PC-9 (cell line): ENCODE measurements at places on chromosomes 5 and 9. TPM values are rescaled to one million over a fixed set of nuclear protein-coding genes. Genes with fewer than 3 reads are reported as not detected.

- DNase-seq: no peak
Observed at GRCh38 chr5:177957241-177957640, 38.8 kb downstream of the PROP1 start.

GRCh38 chr5:153365547-153365946 lies 124.9 kb upstream of the GRIA1 start:
- DNase-seq: no peak

DNA sequence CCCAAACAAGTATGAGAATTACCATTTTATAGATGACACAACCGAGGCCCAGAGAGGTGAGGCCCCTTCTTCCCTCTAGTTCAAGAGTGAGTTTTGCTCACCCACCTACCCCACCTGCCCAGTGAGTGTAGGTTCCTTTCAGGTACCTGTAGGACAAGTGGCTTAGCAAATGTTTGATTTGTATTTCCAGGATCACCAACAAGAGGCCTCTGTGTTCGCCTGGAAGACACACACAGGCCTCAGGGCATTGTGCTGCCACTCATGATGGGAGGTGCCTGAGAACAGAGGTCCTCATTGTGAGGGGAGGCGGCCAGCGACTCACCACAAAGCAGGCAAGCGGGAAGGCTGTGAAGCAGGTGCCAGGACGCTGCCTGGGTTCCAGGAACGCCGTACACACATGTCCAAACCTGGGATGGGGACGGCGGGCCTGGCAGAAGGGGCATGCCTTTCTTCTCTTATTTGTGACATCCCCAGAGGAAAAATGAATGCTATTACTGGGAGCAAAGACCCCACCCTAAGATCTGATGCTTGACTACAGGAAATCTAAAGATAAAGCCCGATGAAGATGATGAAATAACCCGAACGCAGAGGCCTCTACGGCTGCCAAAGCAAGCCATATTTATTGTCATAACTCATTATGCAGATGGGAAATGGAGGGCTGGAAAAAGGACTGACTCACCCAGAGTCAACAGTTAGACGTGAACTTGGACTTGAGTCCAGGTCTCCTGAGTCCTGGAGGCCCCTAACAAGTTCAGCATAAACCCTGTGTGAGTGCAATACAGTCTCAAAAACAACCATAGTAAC lies 60.2 kb upstream of the SLC25A51 start:
- peak; percentile 60 for DNase-seq

DNA sequence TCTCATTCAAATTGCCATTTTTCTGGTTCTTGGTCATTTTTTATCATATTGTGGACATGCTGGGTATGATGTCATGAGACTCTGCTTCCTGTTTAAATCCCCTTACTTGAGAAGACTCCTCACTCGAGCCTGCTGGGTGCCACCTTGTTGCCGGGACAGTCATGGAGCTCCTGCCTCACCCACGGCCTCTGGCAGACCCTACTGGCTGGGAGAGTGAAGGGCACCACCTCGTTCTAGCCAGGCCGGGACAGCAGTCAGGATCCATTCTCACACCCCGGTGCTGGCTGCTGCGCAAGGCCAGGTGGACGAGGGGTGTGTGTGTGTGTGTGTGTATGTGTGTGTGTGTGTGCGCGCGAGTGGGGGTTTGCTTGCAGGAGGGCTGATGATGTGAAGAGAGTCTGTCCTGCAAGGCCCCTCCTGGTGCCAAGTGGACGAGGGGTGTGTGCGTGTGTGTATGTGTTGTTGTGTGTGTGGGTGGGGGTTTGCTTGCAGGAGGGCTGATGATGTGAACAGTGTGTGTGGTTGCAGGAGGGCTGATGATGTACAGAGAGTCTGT lies 4.4 kb downstream of the CEP72 start:
- no peak for DNase-seq

- no peak for DNase-seq
Observed at GRCh38 chr9:114330636-114331035, 967 bp downstream of the ORM2 start.

DNA sequence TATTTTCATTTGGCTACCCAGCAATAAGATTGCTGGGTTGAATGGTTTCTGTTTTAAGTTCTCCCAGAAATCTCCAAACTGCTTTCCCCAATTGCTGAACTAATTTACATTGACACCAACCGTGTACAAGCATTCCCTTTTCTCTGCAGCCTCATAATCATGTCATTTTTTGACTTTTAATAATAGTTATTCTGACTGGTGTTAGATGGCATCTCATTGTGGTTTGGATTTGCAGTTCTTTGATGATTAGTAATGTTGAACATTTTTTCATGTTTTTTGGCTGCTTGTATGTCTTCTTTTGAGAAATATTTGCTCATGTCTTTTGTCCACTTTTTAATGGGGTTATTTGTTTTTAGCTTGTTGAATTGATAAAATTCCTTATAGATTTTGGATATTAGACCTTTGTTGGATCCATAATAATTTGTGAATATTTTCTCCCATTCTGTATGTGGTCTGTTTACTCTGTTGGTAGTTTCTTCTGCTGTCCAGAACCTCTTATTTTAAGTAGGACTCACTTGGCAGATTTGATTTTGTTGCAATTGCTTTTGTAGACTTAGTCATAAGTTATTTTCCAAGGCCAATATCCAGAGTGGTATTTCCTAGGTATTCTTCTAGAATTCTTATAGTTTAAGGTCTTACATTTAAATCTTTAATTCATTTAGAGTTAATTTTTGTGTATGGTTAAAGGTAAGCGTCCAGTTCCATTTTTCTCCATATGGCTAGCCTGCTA lies 793.7 kb downstream of the BRINP1 start:
- no peak for DNase-seq

- no peak for DNase-seq
Observed at GRCh38 chr5:15571081-15571480, 71.1 kb downstream of the FBXL7 start.

DNA sequence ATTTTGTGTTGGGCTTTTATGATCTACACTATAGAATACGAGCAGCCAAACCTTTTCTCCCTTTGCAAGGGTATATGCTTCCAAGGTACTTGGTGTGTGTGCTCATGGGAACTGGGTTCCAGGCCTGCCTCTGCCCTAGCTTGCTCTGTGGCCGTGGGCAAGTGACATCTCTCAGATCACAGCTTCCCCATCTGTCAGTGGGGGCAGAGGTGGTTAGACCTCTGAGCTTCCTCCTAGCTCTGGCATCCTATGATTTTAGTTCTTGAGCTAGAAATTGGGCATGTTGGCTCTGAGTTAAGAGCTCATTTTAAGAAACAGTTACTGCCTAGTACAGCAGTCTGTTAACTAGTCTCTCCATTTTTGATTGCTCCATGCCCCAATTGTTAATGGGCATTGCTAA lies 12.5 kb upstream of the CCNJL start:
- no peak for DNase-seq

DNA sequence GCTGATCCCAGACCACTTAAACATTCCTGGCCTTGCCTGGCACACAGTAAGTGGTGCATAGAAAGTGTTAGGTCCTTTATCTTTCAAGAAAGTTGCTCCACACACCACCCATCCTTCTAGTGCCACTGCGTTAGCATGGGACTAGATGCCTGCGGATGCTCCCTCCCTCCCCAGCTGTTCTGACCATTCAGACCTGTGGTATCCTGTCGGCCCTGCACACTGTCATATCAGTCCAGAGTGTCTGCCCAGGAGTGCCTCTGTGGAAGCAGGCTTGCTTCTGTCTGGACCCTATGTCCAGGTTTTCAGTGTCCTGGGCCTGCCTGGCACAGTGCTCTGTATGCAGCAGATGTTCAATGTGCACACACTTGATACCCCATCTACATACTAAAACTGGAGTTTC lies 38.3 kb upstream of the SMU1 start:
- DNase-seq: no peak

GRCh38 chr5:42876375-42876844 lies 64.7 kb upstream of the SELENOP start:
- no peak for DNase-seq

GRCh38 chr5:166961028-166961427 lies 1330.4 kb upstream of the WWC1 start:
- no peak for DNase-seq

GRCh38 chr9:124222918-124223720 lies 34.6 kb upstream of the NEK6 start:
- DNase-seq: peak; percentile 81

DNA sequence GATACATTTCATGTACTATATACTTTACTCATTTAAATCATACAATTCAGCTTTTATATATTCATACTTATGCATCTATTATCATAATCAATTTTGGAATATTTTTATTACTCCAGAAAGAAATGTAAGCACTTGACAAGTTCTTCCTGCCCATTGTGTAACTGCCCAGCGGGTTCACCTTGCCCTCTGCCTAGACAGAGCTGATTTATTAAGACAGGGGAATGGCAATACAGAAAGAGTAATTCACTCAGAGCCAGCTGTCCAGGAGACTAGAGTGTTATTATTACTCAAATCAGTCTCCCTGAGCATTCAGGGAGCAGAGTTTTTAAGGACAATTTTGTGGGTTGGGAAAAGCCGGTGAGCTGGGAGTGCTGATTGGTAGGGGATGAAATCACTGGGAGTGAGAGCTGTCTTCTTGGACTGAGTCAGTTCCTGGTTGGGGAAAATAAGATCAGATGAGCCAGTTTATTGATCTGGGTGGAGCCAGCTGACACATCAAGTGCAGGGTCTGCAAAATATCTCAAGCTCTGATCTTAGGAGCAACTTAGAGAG lies 16.1 kb upstream of the SPIN1 start:
- DNase-seq: no peak

DNA sequence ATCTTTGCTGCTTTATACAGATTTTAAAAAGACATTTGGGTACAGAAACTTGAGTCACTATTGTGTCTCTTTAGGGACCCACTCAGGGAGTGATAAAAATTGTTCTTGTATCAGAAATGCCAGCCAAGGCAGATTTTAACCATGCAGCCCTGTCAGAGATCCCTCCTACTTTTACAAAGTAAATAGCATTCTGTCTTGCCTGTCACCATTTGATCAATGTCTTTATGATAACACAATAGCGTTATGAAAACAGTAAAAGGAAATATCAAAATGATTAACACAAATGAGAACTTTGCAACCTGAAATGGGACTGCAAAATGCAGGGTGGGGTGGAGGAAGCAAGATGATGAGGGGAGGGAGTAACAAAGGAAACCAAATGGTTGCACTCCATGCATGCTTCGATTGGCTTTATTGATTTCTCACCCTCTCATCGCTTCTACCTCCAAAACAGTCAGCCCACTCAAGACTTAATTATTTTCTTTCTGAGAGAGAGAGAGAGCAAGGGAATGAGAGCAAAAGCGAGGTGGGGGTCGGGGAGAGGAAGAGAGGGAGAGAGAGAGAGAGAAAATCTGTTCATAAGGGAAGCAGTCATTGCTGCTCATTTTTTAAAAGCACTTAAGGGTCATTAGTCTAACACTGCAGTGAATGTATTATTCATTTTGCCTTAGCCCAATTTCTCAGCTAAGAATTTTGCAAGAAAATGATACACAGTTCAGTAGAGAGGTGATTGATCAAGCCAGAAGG lies 576.5 kb downstream of the CSNK1G3 start:
- DNase-seq: no peak

- peak; percentile 38 for DNase-seq
Observed at GRCh38 chr9:33737811-33738606, 57.4 kb upstream of the PRSS3 start.

- DNase-seq: peak; percentile 63
Observed at GRCh38 chr9:129584136-129584535, 36.8 kb downstream of the C9orf50 start.

GRCh38 chr9:110897943-110898342 lies 140.3 kb downstream of the LPAR1 start:
- no peak for DNase-seq

GRCh38 chr5:55989860-55990259 lies 4.9 kb downstream of the IL6ST start:
- no peak for DNase-seq

DNA sequence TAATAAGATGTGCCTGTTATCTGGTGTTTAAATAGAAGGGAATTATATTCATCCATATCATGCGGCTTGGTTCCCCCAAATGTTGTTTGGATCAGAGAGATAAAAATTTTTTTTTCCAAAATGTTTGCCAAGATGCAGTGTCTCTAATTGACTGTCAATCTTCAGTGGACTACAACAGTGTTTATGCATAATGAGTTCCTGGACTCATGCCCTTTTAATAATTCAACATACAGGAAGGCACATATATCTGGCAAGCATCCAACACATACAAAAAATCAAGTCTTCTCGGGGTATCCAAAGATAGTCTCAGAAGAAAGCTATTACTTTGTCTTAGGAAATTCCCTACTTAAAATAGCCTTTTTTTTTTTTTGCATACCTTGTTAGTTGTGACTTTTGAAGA lies 1534.7 kb downstream of the EFNA5 start:
- DNase-seq: no peak

DNA sequence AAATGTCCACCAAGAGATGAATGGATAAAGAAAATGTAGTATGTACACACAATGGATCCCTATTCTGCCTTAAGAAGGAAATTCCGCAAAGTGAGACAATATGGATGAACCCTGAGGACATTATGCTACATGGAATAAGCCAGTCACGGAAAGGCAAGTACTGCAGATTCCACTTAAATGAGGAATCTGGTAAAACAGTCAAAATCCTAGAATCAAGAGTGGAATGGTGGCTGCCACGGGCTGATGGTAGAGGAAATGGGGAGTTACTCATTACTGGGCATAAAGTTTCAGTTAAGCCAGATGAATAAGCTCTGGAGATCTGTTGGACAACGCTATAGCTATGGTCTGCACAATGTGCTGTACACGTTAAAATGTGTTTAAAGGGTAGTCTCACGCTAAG lies 47.2 kb downstream of the STK10 start:
- no peak for DNase-seq

GRCh38 chr5:167888393-167888792 lies 403.1 kb upstream of the WWC1 start:
- DNase-seq: no peak

DNA sequence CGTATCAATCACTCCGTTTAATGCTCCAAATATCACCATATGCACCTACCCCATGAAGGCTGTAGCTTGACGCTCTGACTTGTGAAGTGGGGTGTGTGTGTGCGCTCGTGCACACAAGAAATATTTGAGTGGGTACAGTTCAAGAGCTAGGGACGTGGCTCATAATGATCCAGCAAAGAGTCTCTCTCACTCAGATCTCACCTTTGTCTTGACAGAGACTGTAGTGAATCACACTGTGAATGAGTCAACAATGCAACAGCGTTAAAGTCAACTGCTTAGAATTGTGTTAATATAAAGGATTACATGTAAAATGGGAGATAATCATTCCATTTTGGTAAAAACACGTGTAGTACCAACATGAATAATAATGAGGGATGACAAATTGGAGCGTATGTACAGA lies 119.4 kb downstream of the MED27 start:
- no peak for DNase-seq

DNA sequence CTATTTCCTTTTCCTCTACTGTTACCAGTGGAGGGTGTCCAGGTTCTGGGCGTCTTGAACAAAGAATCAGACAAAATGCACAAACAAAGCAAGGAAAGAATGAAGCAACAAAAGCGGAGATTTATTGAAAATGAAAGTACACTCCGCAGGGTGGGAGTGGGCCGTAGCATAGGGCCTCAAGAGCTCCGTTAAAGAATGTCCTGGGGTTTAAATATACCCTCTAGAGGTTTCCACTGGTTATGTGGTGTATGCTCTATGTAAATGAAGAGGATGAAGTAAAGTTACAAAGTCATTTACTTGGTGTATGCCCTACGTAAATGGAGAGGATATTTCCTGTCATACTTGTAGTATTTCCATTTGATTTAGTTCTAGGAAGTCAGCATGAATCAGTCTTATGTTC lies 113.5 kb upstream of the MRPS30 start:
- DNase-seq: no peak

SLC36A2 gene
- total RNA-seq: not detected in 2 replicates

FCN2 gene
- not detected in 2 replicates for total RNA-seq

ANXA2R gene
- 3.6 and 6.3 TPM in 2 replicates for total RNA-seq

PCDHB16 gene
- total RNA-seq: not detected in 2 replicates

CCDC180 gene
- 2.3 and 4.0 TPM in 2 replicates for total RNA-seq

GRXCR2 gene
- not detected in 2 replicates for total RNA-seq

CAMK2A gene
- total RNA-seq: 0.13 and 0.65 TPM in 2 replicates

SV2C gene
- total RNA-seq: not detected in 2 replicates
